Calu3 (cell line): ENCODE measurements at places on chromosomes 12 and 14.
A peak's percentile ranks its signal among the peaks of the same experiment; 100 is the strongest.

GRCh38 chr12:105272814-105273416 lies 36.9 kb upstream of the APPL2 start:
- H3K4me1 ChIP-seq: peaks cover 7% of the 10 kb centered on the region
- no peak overlapping the region for H3K27ac ChIP-seq
- H3K27me3 ChIP-seq: no peaks in the 10 kb centered on the region
- no peak overlapping the region for H3K4me3 ChIP-seq
- no peaks in the 10 kb centered on the region for H3K36me3 ChIP-seq

DNA sequence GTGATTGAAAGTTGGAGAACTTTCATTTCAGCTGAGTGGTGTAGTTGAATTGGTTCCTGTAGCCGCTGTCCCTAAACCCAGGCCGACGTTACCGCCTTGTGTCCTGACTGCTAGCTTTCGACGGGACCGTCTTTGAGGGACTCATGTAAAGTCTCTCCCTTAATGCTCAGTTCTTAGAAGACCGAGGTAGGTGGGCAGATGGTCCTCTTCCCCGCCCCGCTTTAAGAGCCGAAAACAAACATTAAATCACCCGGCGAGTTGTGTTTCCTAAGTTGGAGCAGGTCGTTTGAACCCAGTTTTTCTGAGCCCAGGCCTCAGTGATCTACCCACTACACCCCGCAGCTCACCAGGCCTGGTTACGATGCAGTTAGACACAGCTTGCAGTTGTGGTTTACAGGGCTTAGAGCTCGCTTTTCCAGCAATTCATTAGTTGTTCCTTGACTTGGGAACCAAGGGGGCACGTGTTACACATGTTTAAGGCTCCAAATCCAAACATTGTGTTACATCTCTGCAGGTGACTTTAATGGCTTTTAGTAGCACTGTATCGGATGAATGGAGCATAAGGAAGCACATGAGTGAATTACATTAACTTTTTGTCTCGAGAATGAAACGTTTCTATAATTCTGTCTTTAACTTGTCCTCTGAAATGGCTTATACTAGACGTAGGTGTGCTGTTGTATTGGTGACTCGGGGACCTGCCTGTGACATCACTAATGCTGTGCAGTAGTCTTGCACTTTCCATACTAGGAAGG lies 790 bp downstream of the NEDD1 start:
- no peaks in the 10 kb centered on the region for H3K27me3 ChIP-seq
- peak overlapping the region; percentile 92 for H3K27ac ChIP-seq
- peak overlapping the region; percentile 93 for H3K4me3 ChIP-seq
- peak; percentile 21 for DNase-seq

DNA sequence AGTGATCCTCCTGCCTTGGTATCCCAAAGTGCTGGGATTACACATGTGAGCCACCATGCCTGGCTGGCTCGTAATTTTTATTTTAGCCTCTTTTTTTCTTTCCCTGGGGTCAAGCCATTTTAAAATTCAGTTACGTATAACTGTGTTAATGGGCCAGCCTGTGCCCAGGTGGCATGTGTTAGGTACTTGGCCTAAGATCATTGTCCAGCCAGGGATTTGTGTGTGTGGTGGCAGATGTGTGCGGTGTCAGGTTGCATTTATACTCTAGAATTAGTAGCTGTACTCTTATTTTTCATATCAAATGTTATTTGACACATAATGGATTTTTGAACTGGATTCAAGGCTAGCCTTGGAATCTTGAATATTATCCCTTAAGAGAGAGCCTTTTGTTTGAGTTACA lies 69.3 kb downstream of the FBXO34 start:
- no peak overlapping the region for H3K4me3 ChIP-seq
- H3K36me3 ChIP-seq: peaks cover 9% of the 10 kb centered on the region
- peaks cover 53% of the 10 kb centered on the region for H3K4me1 ChIP-seq
- H3K27me3 ChIP-seq: no peaks in the 10 kb centered on the region
- no peak overlapping the region for H3K27ac ChIP-seq

- no peak overlapping the region for H3K4me3 ChIP-seq
- no peaks in the 10 kb centered on the region for H3K4me1 ChIP-seq
- DNase-seq: no peak
- no peak overlapping the region for H3K27ac ChIP-seq
- H3K36me3 ChIP-seq: peaks cover 6% of the 10 kb centered on the region
Observed at GRCh38 chr12:110849748-110850403, 3.1 kb downstream of the CCDC63 start.

DNA sequence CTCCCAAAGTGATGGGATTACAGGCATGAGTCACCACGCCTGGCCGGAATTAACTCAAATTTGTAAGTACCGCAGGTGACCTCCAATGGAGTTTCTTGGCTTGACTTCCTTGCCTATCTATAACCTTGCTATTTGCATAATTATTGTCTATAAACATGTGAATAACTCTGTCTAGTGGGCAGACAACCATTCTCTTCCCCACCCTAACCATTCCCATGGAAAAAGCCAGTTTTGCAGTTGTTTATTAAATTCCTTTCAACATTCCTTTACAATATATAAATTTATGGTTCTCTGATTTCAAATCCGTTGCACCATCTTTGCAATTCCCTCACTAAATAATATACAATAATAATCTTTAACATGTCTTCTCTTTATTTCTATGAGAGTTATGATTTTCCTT lies 61.0 kb upstream of the ZDHHC17 start:
- DNase-seq: no peak
- no peaks in the 10 kb centered on the region for H3K36me3 ChIP-seq
- no peaks in the 10 kb centered on the region for H3K27me3 ChIP-seq

DNA sequence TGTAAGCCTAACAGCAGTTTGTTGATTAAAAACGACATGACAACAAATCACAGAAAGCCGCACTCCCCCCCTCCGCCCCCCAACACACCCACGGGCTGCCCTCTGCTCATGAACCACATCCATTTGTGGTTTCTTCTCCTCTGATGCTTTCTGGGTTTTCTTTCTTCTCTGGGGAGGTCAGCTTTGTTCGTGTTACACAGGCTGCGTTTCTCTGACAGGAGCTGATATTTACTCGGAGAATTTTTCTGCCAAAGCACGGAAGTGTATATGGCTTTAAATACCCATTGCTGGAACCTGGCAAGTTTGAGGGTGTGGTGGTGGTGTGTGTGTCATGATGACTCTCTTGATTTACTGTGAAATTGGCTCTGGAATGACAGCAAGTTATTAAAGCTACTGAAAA lies 883.7 kb upstream of the TMEM132C start:
- no peaks in the 10 kb centered on the region for H3K36me3 ChIP-seq
- DNase-seq: no peak
- H3K27me3 ChIP-seq: no peaks in the 10 kb centered on the region
- H3K4me3 ChIP-seq: no peak overlapping the region

GRCh38 chr12:111238075-111238734 lies 130.7 kb downstream of the PHETA1 start:
- no peak overlapping the region for H3K27ac ChIP-seq
- H3K4me3 ChIP-seq: no peak overlapping the region
- H3K36me3 ChIP-seq: no peaks in the 10 kb centered on the region
- no peaks in the 10 kb centered on the region for H3K4me1 ChIP-seq

- H3K27ac ChIP-seq: no peak overlapping the region
- H3K4me1 ChIP-seq: no peaks in the 10 kb centered on the region
- no peak for DNase-seq
- H3K36me3 ChIP-seq: peaks cover 5% of the 10 kb centered on the region
- H3K4me3 ChIP-seq: no peak overlapping the region
Observed at GRCh38 chr12:15540005-15540404, 217.7 kb downstream of the PTPRO start.

GRCh38 chr14:34741840-34742239 lies 27.4 kb upstream of the CFL2 start:
- peaks cover 11% of the 10 kb centered on the region for H3K4me1 ChIP-seq
- H3K4me3 ChIP-seq: no peak overlapping the region

- H3K36me3 ChIP-seq: peaks cover 20% of the 10 kb centered on the region
- DNase-seq: no peak
- H3K4me1 ChIP-seq: peaks cover 71% of the 10 kb centered on the region
- H3K27ac ChIP-seq: no peak overlapping the region
- no peaks in the 10 kb centered on the region for H3K27me3 ChIP-seq
Observed at GRCh38 chr12:69836015-69836414, 11.0 kb downstream of the MYRFL start.

DNA sequence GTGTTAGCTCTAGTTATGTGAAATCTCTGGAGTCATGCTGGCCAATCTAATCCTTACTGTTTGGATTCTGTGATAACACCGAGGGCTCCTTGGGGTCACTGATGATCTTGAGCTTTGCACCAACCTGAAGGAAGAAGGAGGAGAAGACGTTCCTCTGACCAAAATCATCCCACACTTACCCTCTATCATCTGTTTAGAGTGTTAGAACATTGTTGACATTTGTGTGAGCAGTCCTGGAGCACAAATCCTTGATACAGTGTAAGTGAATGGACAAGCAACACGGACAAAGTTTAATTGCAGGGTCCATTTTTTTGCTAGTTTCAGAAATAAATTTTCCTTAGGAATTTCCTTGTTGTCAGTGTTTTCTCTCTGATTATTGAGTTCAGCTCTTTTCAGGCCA lies 181.7 kb downstream of the AKAP6 start:
- no peaks in the 10 kb centered on the region for H3K27me3 ChIP-seq
- no peak overlapping the region for H3K4me3 ChIP-seq
- H3K4me1 ChIP-seq: peaks cover 45% of the 10 kb centered on the region
- no peak overlapping the region for H3K27ac ChIP-seq

DNA sequence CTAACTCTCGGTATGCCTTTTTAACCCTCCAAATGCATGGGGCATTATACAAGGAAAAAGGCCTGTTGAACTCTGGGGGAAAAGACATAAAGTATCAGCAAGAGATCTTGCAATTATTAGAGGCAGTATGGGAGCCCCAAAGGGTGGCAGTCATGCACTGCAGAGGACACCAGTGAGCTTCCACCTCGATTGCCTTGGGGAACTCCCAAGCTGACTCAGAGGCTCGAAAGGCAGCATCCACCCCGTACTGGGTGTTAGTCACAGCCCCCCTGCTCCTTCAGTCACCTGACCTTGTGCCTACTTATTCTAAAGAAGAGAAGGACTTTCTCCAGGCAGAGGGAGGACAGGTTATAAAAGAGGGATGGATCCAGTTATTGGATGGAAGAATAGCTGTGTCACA lies 781.4 kb upstream of the TMEM132C start:
- H3K27ac ChIP-seq: no peak overlapping the region
- no peak overlapping the region for H3K4me3 ChIP-seq
- no peaks in the 10 kb centered on the region for H3K27me3 ChIP-seq
- DNase-seq: peak; percentile 67
- H3K36me3 ChIP-seq: no peaks in the 10 kb centered on the region
- H3K4me1 ChIP-seq: peaks cover 13% of the 10 kb centered on the region

DNA sequence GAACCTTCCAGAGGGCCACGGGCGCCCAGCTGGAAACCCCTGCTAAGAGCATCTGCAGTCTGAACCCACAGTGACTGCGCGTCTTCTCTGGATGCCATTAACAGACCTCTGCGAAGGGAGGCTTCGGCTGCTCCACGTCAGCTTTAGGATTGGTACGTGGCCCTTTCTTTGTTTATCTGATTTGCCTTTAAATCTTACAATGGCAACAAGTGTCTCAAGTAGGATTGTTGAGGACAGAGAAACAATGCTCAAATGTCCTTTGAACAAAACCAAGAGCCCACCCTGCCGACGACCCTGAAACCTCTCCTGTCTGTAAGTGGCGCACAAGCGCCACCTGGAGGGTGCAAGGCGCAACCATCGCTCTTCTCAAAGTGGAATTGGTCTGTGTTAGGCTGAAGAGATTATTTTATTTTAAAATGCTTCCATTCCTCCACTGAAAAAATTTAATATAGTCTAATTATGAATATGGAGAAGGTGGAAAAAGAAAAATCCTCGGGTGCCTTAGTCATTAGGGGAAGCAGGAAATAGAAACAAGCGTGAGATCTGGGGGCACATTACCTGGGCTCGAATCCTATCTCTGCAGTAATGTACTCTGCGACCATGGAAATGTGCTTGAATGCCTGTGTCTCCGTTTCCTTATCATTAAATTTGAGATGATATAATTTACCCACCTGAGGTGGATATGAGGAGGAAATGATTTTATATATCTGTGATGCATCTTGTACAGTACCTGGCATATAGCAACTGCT lies 82.6 kb upstream of the PTPRB start:
- no peak overlapping the region for H3K27ac ChIP-seq
- DNase-seq: peak; percentile 41
- no peak overlapping the region for H3K4me3 ChIP-seq
- peaks cover 6% of the 10 kb centered on the region for H3K36me3 ChIP-seq
- H3K27me3 ChIP-seq: no peaks in the 10 kb centered on the region

DNA sequence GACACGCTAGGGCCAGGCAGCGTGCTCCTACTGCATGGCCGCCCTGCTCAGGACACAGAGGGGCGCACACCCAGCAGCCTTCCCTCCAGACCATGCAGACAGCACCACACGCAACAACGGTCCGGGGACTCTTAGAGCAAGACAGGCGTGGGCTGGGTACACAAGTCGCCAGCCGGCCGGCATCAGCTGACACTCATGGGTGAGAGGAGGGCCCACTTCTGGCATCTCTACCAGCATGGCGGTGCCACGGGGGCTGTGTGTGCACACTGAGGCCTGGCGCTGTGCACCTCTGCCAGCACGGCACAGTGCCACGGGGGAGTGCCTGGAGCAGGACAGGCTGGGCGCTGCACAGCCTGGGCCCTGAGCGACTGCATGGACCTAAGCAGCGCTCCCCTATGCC lies 6.7 kb upstream of the BTBD6 start:
- no peak for DNase-seq
- H3K4me3 ChIP-seq: no peak overlapping the region
- H3K27ac ChIP-seq: no peak overlapping the region
- no peaks in the 10 kb centered on the region for H3K27me3 ChIP-seq
- H3K36me3 ChIP-seq: no peaks in the 10 kb centered on the region

GRCh38 chr12:105100207-105100985 lies 7.1 kb upstream of the WASHC4 start:
- H3K36me3 ChIP-seq: no peaks in the 10 kb centered on the region
- peak overlapping the region; percentile 18 for H3K27ac ChIP-seq
- H3K27me3 ChIP-seq: no peaks in the 10 kb centered on the region
- DNase-seq: no peak
- peak overlapping the region; percentile 10 for H3K4me3 ChIP-seq

GRCh38 chr14:75342762-75343599 lies 64.4 kb downstream of the FOS start:
- no peaks in the 10 kb centered on the region for H3K36me3 ChIP-seq
- H3K4me3 ChIP-seq: no peak overlapping the region
- H3K27me3 ChIP-seq: peaks cover 89% of the 10 kb centered on the region
- no peaks in the 10 kb centered on the region for H3K4me1 ChIP-seq
- DNase-seq: no peak
- no peak overlapping the region for H3K27ac ChIP-seq

DNA sequence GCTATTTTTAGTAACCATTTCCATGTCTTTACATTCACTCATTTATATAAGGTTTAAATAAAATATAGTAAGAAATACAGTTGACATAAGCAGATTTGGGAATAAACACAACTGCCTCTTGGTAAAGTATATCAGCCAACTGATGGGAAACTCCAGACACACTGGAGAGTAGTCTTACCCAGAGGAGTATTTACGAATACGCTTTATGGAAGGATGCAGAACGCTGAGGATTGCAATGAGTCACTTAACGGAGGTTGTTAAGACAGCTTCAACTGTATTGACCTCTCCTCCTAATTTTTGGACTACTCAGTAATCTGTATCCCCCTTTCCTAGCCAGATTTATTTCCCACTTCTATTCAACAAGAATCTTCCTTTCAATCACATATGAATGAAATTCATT lies 6.0 kb downstream of the C2CD5 start:
- no peaks in the 10 kb centered on the region for H3K27me3 ChIP-seq
- peaks cover 33% of the 10 kb centered on the region for H3K4me1 ChIP-seq
- no peak for DNase-seq
- no peak overlapping the region for H3K27ac ChIP-seq
- H3K4me3 ChIP-seq: no peak overlapping the region

- no peak overlapping the region for H3K4me3 ChIP-seq
- H3K27me3 ChIP-seq: peaks cover 51% of the 10 kb centered on the region
- H3K4me1 ChIP-seq: peaks cover 8% of the 10 kb centered on the region
- no peaks in the 10 kb centered on the region for H3K36me3 ChIP-seq
- no peak overlapping the region for H3K27ac ChIP-seq
Observed at GRCh38 chr12:131283191-131283861, 329.6 kb downstream of the ADGRD1 start.
